ENCODE measurements at places on chromosomes 7 and 10.

- no peak overlapping the region for H3K4me3 ChIP-seq
- no peak overlapping the region for H3K27ac ChIP-seq
- no peaks in the 10 kb centered on the region for H3K27me3 ChIP-seq
- H3K4me1 ChIP-seq, result no peaks in the 10 kb centered on the region
Observed at GRCh38 chr10:37053476-37053875, 71.9 kb upstream of the ANKRD30A start.

- no peaks in the 10 kb centered on the region for H3K36me3 ChIP-seq
- H3K27ac ChIP-seq, result no peak overlapping the region
- H3K4me1 ChIP-seq, result no peaks in the 10 kb centered on the region
- peaks cover 5% of the 10 kb centered on the region for H3K27me3 ChIP-seq
Observed at GRCh38 chr7:74149603-74150002, 24.6 kb upstream of the EIF4H start.

DNA sequence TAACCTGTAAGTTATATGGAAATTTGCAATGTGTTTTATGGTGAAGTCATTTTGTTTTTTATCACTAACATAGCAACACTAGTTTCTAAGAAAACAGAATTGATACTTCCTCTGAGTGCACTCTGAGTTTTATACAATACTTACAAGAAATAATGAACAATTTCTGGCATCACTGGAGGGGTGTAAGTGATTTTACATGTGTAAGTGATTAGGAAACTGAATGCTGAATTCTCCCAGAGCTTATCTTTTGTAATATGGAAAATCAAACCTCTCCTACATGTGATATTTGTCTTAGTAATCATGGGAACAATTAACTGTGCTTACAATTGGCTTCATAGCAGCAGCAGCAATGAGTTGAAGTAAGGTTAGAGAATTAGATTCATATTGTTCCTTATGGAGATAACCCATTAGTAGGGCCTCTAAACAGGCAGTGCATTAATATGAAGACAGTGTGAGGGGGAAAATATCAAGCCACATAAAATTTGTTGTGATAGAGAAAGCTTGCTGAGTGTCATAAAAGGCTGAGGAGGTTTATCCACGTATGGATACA lies 37.4 kb downstream of the SEMA3C start:
- no peaks in the 10 kb centered on the region for H3K27me3 ChIP-seq
- no peak overlapping the region for H3K27ac ChIP-seq
- H3K36me3 ChIP-seq, result no peaks in the 10 kb centered on the region
- DNase-seq, result no peak

DNA sequence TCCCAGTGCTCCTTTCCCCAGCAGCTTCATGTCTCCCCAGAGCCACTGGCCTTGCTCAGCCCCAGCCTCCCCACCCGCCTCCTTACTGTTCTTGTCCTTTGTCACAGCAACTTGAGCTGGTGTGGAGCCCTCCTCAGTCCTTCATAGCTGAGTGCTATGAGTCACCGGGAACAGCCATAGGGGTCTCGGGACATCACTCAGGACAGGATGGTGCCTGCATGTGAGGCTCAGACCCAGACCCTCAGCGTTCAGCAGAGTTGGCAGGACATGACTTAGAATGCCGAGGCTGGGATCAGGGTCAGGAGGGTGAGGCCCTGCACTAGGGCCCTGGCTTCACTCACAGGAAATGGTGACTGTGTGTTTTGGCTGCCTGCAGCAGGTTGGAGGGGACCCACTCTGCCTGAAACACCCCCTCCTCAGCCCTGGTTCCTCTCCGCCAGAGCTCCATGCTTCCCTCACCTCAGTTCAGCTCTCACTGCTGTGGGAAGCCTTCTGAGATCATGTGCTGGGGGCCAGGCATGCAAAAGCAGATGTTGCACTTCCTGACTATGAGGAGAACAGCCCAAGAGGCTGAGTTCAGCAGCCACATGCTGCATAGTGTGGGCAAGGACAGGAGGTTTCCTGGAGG lies 40.7 kb upstream of the GJD4 start:
- no peaks in the 10 kb centered on the region for H3K4me1 ChIP-seq
- DNase-seq, result no peak
- H3K36me3 ChIP-seq, result peaks cover 45% of the 10 kb centered on the region
- no peak overlapping the region for H3K4me3 ChIP-seq
- H3K27me3 ChIP-seq, result no peaks in the 10 kb centered on the region

DNA sequence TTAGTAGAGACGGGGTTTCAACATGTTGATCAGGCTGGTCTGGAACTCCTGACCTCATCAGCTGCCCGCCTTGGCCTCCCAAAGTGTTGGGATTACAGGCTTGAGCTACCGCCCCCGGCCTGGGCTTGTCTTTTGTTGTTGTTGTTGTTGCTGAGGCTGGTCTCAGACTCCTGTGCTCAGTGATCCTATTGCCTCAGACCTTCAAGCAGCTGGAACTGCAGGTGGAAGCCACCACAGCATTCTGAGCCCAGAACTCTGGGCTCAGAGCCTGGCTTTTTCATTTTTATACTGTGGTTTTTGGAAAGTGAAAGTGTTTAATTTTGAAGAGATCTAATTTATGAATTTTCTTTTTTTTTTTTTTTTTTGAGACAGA lies 16.2 kb upstream of the DNAJB6 start:
- no peak overlapping the region for H3K4me3 ChIP-seq
- H3K36me3 ChIP-seq, result peaks cover 3% of the 10 kb centered on the region
- no peak overlapping the region for H3K27ac ChIP-seq

DNA sequence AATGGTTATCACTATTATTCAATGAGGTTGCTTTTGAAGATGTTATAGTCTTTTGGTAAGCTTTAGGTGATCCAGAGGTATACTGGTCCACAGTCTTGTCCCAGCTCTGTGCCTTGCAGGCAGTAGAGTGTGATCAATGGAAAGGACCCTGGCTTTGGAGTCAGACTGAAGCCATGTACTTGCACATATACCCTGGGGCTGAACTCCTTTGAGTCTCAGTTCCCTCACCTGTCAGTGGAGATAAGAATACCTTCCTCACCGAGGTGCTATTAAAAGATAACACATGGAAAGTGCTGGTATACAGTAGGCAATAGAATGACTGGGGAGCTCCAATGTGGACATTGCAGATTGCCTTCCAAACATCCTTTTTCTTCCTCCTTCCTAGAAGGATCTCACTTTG lies 16.0 kb upstream of the PDLIM1 start:
- H3K4me3 ChIP-seq, result no peak overlapping the region
- no peaks in the 10 kb centered on the region for H3K4me1 ChIP-seq
- no peak overlapping the region for H3K27ac ChIP-seq
- no peak for DNase-seq

DNA sequence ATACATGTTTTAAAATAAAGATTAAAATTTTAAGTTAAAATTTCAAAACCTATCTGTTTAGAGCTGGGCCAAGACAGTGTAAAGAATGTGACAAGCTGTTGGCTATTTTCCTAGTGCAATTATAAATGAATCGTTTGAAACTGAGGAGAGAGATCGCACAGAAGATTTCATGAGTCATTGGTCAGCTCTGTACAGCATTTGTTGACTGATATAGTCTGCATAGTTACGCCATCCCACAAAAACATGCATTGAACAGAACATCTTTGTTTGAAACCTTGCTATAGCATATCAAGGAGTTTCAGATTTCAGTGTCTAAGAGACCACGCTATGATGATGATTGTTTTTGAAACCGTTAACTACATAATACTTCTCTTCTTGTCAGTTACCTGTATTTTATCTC lies 1.3 kb upstream of the C10orf67 start:
- no peak overlapping the region for H3K4me3 ChIP-seq
- H3K36me3 ChIP-seq, result no peaks in the 10 kb centered on the region
- no peak for DNase-seq
- H3K4me1 ChIP-seq, result peaks cover 15% of the 10 kb centered on the region
- no peak overlapping the region for H3K27ac ChIP-seq
- H3K27me3 ChIP-seq, result peaks cover 36% of the 10 kb centered on the region

GRCh38 chr10:88565072-88565471 lies 18.0 kb downstream of the RNLS start:
- no peaks in the 10 kb centered on the region for H3K36me3 ChIP-seq
- no peak overlapping the region for H3K27ac ChIP-seq
- no peak for DNase-seq
- H3K4me1 ChIP-seq, result peaks cover 6% of the 10 kb centered on the region

DNA sequence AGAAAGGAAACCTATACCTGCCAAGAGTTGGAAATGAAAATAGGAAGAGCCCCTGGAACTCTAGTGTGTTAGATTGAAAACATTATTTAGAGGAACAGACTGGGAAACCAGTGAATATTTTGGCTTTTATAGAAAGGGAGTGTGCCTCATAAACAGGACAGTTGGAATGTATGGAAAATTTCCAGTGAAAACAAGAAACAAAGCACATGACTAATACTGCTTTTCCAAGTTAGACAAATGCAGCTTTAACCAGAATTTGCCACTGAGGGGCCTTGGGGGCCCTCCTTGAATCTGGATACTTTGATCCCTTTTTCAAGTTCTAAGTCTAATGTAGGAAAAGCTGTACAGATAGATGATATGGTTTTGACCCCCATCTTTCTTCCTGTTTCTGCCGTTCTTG lies 21.2 kb downstream of the ITGB8 start:
- DNase-seq, result no peak
- no peaks in the 10 kb centered on the region for H3K27me3 ChIP-seq
- H3K4me1 ChIP-seq, result no peaks in the 10 kb centered on the region
- no peak overlapping the region for H3K27ac ChIP-seq
- H3K4me3 ChIP-seq, result no peak overlapping the region

DNA sequence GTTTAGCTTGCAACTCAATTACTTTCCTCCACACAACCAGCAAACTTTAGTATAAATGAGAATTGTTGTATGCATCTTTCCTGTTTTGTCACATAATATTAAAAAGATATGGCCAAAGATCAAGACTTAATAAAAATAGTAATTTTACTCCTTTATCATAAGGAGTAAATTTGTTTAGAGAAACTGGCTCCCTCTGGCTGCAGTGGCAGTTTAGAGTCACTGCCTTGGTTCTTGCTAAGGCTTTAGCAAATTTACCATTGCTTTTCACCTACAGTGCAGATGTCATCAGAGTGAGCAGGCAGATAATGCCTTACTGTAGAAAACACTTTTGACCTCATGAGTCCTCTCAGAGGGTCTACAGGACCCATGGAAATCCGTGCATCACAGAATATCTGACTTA lies 2.6 kb downstream of the PRPF18 start:
- DNase-seq, result no peak
- H3K36me3 ChIP-seq, result peaks cover 23% of the 10 kb centered on the region
- H3K27ac ChIP-seq, result no peak overlapping the region
- H3K27me3 ChIP-seq, result peaks cover 12% of the 10 kb centered on the region
- H3K4me1 ChIP-seq, result peaks cover 21% of the 10 kb centered on the region
- H3K4me3 ChIP-seq, result peak overlapping the region; percentile 99

DNA sequence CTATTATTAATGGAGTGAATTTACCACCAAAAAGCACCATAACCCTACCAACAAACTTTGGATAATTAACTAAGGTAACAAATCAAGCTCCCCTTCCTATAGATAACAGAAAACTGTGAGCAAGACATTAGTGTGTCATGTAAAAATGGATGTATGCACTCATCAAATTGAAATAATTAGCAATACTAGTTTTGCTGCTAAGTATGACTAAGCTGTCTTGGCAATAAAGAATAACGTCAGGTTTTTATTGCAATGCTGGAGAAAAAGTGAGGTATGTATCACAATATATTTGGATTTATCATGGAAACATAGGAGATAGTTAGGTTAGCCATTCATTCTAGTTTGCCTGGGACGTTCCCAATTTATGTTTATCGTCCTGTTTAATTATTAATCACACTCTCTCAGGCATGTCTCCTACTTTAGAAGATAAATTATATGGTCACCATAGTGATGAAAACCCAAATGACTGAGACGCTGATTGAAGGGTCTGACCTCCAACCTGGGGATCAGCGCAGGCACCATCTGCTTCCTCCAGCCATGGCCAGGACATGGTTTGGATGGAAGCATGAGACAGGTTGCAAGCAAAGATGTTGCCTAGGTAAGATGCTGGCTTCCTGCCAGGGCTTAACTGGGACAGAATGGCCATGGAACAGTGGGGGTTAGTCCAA lies 125.6 kb downstream of the FANK1 start:
- H3K27me3 ChIP-seq, result peaks cover 9% of the 10 kb centered on the region
- DNase-seq, result no peak
- H3K27ac ChIP-seq, result no peak overlapping the region
- no peak overlapping the region for H3K4me3 ChIP-seq

DNA sequence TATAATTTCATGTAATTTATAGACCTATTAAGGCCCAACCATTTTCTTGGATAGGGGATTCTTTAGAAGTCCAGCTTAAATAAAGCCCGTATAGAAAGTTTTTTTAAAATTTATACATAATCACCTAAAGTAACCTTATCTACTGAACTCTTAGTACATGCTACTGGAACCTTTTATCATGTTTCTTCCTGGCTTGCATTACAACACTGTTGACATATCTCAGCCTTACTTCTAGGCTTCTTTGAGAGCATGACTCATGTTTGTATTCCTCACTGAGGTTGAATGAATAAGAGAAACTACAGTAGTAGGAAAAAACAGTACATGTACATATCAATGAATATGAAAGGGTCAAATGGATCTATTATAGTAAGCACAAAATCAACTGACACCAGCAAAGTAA lies 8.2 kb upstream of the MAGI2 start:
- no peak for DNase-seq
- H3K27me3 ChIP-seq, result no peaks in the 10 kb centered on the region
- no peak overlapping the region for H3K4me3 ChIP-seq
- H3K27ac ChIP-seq, result no peak overlapping the region
- H3K4me1 ChIP-seq, result no peaks in the 10 kb centered on the region

DNA sequence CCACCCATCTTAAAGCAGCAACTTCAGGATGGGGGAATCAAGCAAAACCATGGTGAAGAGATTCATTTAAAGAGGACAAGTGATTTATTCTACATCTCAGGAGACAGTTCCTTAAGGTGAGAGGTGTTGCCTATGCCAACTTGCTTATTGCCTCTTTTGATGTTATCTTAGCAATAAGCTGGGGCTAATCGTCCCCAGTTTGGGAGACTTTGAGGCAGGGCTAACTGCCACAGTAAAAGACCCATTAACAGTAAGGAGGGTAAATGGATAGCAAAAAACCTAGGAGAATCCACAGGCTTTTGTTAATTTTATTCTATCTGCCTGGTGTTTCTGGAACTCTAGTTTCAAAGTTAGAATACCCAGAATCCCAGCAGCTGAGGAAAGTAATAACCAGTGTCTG lies 22.1 kb upstream of the HERPUD2 start:
- no peak overlapping the region for H3K27ac ChIP-seq
- no peak for DNase-seq
- no peak overlapping the region for H3K4me3 ChIP-seq
- no peaks in the 10 kb centered on the region for H3K27me3 ChIP-seq

- peaks cover 6% of the 10 kb centered on the region for H3K27me3 ChIP-seq
- H3K27ac ChIP-seq, result no peak overlapping the region
- no peak for DNase-seq
- H3K36me3 ChIP-seq, result no peaks in the 10 kb centered on the region
Observed at GRCh38 chr7:114785496-114785895, 136.4 kb upstream of the MDFIC start.

DNA sequence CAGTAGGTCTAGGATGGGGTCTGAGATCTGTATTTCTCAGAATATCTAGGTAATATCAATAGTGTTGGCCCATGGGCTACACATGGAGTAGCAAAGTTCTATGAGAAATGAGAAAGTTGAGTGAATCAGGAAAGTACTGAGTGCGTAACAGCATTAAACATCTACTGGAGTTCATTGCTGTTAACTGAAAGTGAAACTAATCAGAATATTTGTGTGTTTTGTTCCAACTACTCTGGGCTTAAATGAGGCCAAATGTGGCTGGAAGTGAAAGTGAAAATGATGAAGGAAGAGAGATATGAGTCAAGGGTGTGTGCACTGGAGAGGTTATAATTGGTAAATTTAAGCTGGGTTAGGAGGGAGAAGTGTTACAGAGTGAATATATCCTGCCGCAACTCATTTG lies 46.5 kb downstream of the TMEM106B start:
- no peak overlapping the region for H3K4me3 ChIP-seq
- H3K27me3 ChIP-seq, result no peaks in the 10 kb centered on the region
- H3K36me3 ChIP-seq, result no peaks in the 10 kb centered on the region
- no peak overlapping the region for H3K27ac ChIP-seq
- H3K4me1 ChIP-seq, result no peaks in the 10 kb centered on the region
- peak; percentile 30 for DNase-seq

Data from effector memory CD8-positive, alpha-beta T cell (primary cell).